ENCODE measurements at places on chromosomes 4 and X.

DNA sequence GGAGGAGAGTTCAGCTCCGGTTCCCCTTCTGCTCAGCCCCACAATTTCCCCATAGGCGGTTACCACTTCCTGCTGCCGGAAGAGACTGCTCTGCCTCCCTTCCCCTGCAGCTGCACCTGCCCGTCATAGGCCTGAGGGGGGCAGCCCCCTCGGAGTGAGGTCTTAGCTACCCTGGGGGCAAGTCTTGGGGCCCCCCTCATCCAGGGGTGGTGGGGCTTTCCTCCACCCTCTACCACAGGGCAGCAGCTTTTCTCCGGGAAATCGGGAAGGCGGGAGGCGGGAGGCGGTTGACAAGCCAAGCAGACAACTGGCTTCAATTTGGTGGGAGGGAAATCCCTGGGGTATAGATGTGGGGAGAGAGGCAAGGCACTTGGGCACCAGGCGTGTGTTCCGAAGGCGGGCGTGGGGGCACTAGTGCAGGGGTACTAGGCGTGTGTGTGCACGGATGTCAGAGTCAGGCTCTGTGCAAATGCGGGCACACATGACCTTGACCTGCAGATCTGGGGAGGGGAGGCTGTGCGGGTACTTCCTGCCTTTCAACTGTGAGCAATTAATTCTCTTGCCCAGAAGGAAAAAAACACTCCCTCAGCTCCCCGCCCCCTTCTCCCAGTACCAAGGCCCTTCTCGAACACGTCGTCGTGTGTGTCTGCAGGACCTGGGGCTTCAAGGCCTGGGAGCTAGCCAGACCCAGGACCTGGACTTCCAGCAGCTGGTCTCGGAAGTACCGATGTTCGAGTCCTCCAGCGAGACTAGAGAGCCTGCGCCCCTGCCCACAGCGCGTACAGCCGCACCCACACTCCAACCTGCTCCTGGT, 1.0 kb upstream of the ARHGAP4 start:
- DNase-seq: no peak

DNA sequence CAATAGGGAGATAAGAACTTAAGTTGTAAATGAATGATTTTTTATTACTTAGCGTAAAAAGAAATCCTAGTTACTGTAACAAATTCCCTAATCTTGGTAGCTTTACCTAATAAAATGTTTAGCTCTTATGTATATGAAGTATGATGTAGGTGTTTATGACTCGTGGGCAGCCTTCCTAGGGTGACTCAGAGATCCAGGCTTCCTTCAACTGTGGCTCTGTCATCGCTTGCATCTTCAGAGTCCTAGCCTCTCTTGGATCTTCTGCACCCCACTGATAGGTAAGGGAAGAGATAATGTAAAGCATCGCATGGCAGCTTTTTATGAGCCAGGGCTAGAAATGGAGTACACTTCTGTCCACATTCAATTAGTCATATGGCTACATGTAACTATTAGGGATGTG, 165.6 kb upstream of the GLRA2 start:
- DNase-seq: no peak

DNA sequence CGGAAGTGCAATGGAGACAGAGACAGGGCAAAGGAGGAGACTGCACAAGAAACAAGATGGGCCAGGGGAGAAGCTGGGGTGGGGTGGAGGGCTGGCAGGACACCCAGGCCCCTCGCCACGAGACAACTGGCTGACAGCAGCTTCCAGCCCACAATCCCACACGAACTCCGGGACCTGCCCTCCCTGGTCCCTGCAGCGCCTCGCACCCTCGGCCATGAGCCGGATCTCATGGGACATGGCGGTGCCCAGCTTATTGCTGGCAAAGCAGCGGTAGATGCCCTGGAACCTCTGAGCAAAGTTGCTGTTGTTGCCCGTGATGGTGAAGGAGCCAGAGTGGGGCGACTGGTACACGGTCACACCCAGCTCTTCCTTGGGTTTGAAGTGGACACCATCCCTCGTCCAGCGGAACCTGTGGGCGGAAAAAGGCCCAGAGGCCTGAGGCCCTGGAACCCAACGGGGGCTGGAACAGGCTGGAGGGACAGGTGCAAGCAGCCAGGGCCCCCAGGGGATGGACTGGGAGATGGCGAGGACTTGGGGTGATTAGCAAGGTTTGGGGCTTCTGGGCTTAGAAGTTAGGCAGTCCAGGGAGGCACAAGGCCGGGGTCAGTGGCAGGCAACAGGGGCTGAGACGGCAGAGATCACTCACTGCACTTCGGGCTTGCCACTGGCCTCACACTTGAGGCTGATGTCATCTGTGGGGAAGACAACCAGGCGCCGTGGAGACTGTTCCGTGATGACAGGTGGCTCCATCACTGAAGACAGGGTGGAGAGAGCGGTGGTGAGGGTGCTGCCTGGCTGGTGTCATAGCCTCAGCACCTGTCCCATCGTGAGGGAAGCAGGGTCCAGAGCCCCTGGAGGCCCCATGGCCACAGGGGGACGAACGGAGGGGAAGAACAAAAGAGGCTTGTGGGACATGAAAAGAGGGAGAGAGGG, 13.8 kb downstream of the L1CAM start:
- no peak for DNase-seq

- DNase-seq: no peak
Measured at GRCh38 chrX:97898798-97899197, 1015.1 kb downstream of the RPA4 start.

- DNase-seq: no peak
Measured at GRCh38 chr4:64713256-64713840, 304.1 kb upstream of the TECRL start.

DNA sequence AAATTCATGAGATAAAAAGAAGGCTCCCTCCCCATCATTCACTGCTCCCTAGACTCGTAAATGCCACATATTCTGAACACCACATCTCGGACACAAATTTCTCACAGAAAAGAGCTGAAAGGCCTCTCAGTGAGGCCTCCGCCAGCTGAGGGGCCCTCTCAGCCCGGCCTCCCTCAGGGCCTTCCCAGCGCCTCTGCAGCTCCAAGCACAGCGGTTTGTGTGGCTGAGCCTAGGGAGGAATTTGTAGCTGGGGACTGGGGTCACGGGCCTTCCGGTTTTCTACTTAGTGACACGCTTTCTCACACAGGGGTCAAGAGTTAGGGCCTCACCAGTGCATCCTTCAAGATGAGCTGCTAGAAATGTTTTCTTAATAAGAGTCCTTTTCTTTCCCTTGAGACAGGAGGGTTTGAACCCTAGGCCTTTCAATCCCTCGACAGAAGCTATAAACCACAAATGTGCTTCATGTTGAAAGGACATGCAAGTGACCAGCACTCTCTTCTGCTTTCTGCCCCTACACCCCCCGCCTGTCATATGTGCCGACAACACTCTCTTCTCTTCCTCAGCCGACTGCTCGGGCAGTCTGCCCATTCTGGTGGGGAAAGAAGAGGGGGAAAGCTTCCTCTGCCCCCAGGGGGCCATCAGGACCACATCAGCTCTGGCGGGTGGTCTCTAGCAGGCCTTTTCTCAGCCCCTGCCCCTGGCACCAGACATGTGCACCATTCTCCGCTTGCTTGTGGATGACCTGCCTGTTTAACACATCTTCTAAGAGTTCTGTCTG, 104.9 kb downstream of the CHIC2 start:
- no peak for DNase-seq

- no peak for DNase-seq
Measured at GRCh38 chr4:76214177-76214675, 602 bp upstream of the SCARB2 start.

DNA sequence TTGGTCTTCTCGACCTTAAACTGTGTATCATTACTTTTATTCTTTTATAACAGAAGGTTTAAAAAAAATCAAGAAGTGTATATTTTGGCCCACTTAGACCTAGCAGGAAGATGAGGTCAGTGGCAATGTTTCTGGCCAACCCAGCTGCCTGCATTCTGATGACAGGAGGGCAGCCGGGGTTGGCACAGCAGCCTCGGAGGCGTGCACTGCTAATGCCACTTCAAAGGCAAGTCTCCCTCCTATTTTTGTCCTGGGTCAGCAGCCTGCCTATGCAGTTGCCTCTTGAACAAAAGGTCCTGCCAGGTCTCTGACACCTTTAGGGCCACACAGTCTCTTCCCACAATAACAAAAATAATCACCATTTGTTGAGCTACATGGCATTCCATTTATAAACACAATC, 89.4 kb upstream of the MYOZ2 start:
- DNase-seq: no peak

DNA sequence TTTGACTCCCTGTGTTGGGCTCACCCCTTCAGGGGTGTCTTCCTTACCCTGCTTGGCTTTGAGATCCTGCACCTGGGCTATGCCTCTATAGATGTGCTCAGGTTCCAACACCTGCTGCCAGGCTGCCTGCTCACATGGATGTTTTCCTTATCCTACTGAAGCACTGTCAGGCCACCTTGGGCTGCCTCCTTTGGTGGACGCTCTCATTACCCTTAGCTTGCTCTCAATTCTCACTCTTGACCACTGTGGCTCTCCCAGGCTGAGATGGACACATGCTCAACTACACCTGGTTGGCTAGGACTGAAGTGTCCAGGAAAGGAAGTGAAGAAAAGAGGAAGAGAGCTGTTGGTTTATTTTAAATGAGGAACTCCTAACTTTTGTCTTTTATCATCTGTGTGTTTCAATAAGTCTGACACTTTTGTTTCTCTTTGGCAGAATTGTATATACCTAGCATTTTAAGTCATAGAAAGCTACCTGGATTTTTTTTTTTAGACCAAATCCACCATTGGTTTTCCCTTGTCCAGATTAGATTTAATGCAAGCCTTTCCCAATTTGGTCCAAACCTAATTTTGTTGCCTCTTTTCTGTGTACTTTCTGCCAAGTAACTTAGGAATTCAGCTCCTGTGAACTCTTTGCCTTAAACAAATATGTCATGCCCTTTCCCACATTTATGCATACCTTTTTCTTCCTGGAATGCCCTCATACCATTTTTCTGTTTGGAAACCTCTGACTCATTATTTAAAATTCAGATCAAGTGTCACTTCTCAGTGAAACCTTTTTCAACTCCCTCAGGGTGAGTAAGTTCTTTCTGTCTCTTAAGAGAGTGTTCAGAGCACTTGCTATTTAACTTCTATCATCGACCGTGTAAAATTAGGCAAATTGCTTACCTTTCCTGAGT, 175.8 kb downstream of the GC start:
- no peak for DNase-seq

- DNase-seq: no peak
Measured at GRCh38 chrX:147226801-147227200, 412.3 kb upstream of the CXorf51A start.

DNA sequence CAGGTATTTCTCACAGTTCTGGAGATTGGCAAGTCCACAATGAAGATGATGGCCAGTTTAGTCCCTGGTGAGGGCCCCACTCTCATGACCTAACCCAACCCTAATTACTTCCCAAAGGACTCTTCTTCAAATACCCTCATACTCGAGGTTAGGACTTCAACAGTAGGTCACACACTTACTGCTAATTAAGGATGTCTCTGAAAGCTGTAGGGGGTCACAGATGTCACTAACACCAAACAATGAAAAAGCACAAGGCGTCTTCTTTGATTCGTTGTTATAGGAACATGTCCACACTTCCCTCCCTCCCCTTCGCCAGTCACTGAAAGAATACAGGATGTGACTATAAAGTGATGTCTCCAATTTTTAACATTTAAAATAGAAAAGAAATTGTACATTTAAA, 309.7 kb downstream of the PACRGL start:
- no peak for DNase-seq

DNA sequence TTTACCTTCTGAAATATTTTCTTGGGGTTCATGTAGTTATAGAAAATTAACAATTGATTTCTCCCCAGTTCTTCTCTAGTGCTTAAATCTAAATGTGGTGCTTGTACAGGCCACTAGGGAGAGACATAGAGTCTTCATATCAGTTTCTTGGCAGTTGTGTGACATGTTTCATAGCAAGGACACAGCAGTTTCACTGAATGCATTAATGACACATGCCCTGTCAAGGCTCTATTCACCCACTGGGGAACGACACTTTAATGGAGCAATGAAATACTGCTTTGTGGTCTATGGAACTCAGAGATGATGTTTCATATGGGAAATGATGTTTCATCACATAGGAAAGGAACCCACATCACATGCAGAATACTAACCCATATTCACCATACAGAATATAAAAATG, 2.8 kb downstream of the VEGFC start:
- DNase-seq: no peak

GRCh38 chr4:75819121-75819520, 83.1 kb downstream of the PPEF2 start:
- no peak for DNase-seq

DNA sequence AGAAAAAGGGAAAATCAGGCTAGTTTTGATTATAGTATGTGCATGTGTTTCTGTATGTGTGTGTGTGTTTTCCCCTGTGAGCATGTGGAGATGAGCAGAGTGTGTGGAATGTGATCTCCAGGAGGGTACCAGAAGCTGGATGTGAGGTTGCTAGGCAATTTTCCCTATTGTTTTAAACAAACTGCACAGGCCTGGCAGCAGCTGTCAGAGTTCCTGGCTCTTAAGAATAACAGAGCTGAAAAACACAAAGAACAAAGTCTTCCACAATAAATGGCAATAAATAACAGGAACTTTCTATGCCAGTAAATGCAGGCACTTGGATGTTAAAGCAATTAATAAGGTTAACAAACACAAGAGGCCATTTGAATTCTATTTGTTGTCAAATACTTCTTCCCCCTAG, 344.6 kb upstream of the CTSO start:
- DNase-seq: no peak

GRCh38 chr4:166658585-166658984, 575.7 kb downstream of the SPOCK3 start:
- no peak for DNase-seq

DNA sequence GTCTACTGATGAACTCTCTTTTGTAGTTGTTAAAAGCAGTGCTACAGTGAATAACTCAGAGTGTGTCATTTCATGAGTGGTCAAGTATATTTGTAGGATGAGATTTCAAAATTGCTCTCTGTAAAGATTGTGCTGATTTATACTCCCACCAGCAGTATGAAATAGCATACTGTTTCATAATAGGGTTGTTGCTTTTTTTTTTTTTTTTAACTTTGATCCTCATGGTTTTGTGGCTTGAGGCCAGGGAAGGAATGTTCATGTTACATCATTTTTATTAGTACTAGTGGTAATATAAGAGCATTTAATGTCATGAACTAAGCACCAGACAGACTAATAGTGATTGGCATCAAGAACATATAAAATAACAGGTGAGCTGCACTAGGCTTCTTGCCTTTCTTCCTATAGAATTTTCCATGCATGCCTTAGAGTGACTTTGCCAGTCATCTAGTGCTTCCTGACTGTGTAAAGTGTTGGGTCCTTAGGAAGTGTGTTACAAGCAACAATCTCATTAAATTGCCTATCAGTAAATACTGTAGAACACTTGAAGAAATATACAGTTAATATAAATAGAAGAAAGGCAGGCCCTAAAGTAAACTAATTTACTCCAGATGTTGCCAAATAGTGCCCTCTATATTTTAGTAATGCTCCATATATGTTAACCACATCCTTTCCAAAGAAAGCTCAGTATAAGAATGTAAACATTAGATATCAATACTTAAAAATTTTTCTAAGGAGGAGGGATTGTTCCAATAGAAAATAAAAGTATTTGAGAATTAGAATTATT, 38.6 kb upstream of the MSMO1 start:
- no peak for DNase-seq
